ENCODE measurements at places on chromosomes 6 and 20.

- DNase-seq: no peak
These were observed 139.2 kb downstream of the AHI1 start for GRCh38 chr6:135358251-135358821.

- no peak for DNase-seq
These were observed 76.7 kb upstream of the CARMIL1 start for GRCh38 chr6:25202504-25202903.

DNA sequence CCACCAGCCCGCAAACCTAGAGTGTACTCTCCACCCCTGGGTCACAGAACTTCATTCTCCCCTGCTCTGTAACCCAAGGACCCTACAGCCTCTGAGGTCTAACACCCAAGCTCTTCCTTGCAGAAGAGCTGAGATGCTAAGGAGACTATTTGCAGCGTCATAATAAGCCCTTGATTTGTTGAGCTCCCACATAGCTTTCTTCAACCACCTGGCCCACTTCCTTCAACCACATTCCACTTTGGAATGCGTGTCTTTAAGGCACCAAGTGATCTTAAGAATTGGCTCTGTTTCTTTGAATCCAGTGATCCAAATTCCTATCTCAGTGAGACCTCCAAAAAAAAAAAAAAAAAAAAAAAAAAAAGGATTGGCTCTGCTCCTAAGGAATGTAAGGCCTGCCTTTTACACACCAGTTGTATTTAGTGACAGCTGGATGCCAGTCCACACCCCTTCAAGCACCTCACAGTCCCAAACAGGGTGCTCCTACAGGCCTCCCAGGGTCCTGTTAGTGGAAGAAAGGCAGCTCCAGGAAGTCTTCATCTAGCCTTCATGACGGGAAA, 106.2 kb downstream of the UBE3D start:
- no peak for DNase-seq

GRCh38 chr6:168546730-168547129, 105.7 kb downstream of the SMOC2 start:
- no peak for DNase-seq

DNA sequence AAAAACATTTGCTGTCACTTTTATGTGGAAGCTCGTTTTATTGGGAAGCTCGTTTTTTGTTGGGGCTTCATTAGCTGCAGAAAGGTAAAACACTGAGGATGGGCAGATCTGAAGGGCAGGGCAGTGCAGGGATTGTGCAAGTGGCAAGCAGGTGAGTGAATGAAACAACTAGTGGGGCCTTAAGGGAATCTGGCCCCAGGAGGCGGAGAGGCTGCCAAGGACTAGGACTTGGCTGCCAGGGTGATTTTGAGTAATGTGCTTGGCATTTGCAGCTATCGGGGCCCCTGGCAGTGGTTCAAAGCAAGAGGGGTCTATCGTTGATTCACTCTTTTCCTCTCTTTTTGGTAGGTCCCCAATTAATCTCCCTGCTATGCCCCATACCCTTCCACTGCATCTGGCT, 11.5 kb downstream of the IL22RA2 start:
- DNase-seq: no peak

DNA sequence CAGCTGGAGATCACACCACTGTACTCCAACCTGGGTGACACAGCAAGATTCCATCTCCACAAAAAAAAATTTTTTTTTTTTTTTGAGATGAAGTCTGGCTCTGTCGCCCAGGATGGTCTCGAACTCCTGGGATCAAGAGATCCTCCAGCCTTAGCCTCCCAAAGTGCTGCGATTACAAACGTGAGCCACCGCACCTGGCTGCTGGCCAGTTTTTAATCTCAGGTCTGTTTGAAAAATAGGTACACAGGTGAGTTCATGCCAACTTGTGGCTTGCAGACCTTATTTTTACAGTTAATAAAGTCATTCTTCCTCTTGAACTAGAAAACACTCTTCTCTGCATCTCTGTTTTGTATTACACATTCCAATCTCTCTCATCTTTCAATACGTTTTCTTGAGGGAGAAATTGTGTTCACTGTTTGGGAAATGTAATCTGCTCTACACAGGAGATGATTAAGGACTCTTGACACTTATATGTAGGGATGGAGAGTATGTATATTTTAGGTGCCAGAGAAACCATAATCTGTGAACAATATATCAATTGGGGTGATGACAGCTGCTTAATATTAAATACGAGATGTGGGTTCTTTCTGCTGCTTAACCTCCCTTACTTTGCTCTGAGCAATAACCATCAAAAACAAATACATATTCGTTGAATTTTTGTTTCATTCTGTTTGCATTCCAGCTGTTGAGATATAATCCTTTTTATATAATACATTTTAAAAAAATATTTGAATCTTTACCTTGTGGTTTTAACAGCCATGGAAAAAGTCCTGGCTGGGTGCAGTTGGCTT, 17.7 kb upstream of the RIPOR3 start:
- no peak for DNase-seq

DNA sequence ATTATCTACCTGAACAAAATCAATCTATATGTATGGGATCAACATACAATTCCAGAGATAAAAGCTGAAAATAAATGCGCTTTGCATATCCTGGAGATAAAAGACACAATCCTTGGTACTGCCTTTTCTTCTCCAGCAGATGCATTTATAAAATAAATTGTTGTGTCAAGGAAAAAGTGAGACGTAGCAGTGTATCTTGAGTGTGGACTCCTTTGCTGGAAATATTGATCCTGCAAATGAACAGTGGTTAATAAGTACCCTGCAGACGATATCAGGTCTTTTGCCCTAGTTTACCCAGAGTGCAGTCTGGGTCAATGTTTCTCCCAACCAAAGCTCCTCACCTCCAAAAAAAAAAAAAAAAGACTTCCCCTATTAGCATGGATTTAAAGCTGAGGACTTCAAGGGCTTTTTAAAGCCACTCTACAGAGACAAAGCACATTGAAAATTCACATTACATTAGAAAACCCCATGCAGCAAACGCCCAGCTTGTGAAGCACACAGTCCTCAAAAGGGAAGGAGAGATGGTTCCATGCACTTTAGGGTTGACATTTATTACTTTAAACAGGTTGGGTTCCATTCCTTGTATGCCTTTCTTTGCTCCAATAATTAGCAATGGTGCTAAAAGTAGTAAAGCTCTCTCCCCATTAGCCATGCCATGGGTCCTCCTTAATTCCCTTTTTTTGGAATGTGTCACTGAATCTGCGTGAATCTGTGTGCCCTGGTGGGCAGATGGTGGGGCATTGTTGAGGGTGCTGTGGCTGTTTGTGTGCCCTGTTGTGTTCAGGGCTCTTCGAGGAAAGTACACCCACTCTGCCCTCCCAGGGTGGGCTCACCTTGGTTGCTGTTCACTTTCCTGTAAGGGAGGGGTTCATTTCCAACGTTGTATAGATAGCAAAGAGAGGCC, 21.1 kb downstream of the FOXA2 start:
- DNase-seq: no peak

GRCh38 chr20:18537651-18538050, 29.6 kb upstream of the SMIM26 start:
- DNase-seq: no peak

GRCh38 chr20:37856932-37857660, 45.8 kb upstream of the VSTM2L start:
- no peak for DNase-seq

GRCh38 chr6:120320481-120321162, 971.1 kb upstream of the MAN1A1 start:
- DNase-seq: no peak

DNA sequence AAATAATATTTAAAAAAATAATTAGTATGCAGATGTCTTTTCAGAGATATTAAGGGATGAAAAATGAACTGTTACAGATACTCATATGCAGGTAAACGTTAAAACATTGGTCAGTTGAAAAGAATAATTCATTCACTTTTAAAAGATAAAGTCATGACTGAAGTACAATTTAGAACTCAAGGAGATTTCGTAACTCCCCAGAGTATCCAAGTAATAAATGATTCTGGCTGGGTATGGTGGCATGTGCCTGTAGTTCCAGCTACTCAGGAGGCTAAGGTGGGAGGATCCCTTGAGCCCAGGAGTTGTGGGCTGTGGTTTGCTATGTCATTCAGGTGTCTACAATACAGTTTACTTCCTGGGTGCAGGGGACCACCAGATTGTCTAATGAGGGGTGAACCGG, 122.3 kb upstream of the TMEM181 start:
- no peak for DNase-seq

DNA sequence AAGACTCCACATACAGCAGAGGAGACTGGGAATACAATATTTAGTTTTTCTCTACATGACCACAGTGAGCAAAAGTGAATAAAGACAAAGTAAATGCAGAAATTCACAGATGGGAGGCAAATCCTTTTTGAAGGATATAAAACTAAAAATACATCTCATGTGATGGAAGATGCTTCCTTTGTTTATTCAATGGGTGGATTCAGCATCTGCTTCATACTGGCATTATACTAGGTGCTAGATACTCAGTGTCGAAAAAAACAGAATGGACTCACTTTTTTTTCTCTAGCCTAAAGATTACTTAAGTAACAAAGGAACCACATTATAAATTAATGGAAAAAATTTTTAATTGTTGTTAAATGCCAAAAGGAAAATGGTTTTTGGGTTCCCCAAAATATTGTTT, 216.2 kb downstream of the TRDN start:
- no peak for DNase-seq

- no peak for DNase-seq
These were observed 153.0 kb downstream of the PTPRK start for GRCh38 chr6:128367437-128367836.

- DNase-seq: no peak
These were observed 79.1 kb upstream of the ZFP64 start for GRCh38 chr20:52270696-52271095.

DNA sequence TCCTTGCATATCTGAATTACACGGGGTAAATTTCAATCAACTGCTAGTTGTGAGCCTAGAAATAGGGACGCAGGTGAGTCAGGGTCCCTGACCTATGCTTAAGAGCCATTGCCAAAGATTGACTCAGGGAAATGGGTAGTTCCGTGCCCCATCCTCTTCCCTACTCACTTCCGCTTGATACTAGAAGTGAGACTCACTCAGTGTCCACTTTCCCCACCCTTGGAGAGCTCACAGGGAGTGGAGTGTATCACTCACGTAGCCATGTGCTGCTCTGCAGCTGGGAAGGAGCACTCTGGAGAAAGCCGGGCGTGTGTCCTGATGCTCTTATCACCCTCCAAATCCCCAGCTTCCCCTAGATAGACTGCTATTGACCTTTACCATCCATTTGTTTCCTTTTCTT, 543 bp upstream of the MUC22 start:
- no peak for DNase-seq

DNA sequence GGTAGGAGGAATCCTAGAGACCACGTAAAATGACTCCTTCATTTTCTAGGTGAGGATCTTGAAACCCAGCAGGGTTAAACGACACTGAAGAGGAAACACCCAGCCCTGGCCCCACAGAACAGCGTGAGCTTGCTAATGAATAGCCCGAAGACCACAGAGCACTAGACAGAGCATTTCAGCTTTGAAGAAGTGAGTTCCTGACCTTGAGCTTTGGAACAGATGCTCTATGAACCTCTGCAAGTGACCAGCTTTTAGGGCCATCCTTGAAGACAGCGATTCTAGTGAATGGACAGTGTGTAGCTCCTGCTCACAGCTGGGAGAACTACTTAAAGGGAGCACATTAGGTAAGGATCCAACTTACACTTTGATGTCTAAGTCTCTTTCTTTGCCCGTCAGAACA, 74.0 kb upstream of the FRMD1 start:
- no peak for DNase-seq

- no peak for DNase-seq
These were observed 732.3 kb upstream of the CHD6 start for GRCh38 chr20:42350521-42350920.

DNA sequence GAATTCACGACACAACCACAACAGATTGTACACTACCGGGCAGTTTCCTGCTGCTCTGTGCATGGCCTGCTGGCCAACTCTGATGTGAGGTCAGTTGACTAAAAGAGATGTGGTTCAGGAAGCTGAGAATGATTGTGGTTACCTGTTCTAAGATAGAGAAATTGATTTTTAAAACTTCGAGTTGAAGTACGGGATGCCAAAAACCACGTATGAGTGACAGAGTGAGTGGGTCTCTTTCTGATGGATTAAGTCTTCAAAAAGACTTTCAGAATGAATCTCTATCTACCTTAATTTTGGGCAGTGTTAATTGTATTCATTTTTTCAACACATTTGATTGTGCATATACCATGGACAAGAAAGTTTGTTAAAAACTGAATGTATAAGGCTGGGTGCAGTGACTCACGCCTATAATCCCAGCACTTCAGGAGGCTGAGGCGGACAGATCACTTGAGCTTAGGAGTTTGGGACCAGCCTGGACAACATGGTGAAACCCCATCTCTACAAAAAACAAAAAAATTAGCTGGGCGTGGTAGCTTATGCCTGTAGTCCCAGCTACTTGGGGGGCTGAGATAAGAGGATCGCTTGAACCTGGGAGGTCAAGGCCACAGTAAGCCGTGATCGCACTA, 121.2 kb downstream of the SGK1 start:
- no peak for DNase-seq

DNA sequence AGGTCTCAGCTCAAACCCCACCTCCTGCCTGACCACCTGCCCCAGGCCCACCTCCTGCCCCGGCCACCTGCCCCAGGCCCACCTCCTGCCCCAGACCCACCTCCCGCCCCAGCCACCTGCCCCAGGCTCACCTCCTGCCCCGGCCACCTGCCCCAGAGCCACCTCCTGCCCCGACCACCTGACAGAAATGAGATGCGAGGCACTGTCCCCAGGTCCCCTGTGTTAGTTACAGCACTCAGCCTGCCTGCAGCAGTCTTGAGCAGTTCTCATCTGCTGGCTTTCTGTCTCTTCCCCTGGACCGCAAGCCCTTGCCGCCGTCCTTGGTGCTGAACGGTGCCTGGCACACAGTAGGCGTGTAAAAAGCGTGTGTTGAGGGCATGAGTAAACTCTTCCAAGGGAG, 79.5 kb downstream of the CDH4 start:
- no peak for DNase-seq

DNA sequence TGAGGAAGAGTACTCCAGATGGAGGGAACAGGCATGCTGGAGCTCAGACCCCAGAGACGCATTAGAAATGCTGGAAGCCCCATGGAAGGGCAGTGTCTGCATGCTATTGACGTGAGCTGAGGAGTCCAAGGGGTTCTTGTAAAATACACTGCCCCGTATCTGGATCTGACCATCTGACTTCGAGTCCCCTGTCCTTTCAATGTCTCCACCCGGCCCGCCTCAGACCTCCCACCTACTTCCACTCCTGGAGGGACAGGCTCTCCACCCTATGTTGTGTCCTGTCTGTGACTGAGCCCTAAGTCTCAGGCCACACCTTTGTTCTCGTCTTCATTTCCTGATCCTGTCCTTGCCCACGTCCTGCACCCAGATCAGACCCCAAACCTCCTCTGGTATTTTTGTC, 496.3 kb downstream of the CDH26 start:
- DNase-seq: no peak

GRCh38 chr20:54517241-54517975, 42.0 kb downstream of the DOK5 start:
- no peak for DNase-seq

GRCh38 chr6:15653581-15653980, 9.2 kb downstream of the DTNBP1 start:
- no peak for DNase-seq

All from NCI-H774 (cell line).